Left hindlimb (tissue), 1 donor: ENCODE measurements at places on chromosomes 7 and 10.

- DNase-seq, result no peak
These were observed 159.7 kb upstream of the PLXDC2 start for GRCh38 chr10:19656420-19657042.

DNA sequence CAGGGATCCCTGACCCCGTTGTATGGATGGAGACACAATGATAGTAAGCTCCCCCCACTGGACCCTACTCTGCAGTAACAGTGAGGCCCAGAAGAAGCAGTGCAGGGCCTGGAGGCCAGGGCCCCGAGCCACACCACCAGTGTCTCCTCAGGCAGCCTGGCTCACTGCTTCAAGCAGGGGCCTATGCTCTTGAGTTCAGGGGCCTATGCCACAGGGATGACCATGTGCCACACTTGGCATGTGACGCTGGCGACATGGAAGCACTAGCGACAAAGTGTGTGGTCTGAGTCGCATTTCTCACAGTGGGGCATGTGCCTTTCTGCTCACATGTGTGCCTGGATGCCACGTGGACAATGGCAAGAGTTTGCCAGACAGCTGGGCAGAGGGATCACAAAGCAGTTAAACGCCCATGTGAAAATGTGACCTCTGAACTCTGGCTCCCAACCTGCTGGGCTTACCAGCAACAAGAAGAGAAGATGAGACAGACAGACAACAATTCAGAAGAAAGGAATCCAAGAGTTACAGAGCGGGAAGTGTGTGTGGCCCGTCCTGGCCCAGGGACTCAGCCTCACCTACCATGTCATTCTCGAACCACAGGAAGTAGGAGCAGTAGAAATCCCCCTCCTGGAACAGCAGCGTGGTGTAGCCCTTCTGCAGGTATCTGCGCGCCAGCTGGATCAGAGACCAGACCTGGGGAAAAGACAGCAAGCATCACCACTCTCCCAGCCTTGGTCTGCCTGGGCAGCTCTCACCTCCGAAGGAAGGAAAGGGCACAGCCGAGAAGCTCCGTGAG, 4.7 kb upstream of the PYROXD2 start:
- no peak for DNase-seq

DNA sequence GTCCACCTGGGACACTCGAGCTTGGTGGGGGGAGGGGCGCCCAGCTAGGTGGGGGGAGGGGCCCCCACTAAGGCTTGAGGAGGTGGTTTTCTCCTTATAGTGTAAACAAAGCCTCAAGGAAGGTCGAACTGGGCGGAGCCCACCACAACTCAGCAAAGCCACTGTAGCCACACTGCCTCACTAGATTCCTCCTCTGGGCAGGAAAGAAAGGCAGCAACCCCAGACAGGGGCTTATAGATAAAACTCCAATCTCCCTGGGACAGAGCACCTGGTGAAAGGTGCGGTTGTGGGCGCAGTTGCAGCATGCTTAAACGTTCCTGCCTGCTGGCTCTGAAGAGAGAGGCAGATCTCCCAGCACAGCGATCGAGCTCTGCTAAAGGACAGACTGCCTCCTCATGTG, 133.1 kb downstream of the SNX13 start:
- no peak for DNase-seq

DNA sequence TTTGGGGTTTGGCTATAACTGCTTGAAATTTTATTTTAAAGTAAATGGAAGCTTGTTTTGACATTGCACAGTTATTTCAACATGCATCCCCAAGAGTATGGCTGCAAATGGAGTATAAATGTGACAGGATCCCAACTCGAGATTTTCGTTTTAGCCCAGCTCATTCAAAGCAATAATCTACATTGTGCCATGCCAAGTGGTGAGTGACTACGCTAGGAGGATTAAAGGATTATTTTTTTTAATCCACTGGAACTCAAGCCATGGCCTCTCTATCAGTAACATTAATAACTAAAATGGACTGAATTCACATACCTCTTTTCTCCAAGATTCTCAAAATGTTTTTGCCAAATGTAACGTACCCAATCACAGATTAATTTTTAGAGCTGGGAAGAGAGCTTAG, 60.6 kb upstream of the AUTS2 start:
- DNase-seq, result no peak

GRCh38 chr10:95635319-95635733, 21.2 kb downstream of the ALDH18A1 start:
- DNase-seq, result no peak

DNA sequence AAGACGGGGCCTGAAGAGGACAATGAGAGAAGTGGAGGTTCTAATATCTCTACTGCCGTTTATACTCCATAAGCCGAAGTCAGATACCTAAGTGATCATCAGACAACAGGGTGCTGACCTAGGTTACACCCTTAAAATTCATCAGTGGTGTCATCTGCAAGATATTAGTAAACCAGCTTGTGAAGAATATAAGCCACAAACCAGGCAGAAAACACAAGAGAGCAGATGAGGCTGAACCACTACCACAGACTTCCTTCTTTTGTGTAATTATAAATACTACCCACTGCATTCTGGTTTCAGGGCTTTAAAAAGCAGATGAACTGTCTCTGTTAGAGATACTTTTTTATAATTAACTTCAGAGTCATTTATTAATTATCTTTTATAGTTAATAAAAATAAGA, 69.0 kb upstream of the LRRC17 start:
- no peak for DNase-seq

- DNase-seq, result no peak
These were observed 62.6 kb downstream of the ADK start for GRCh38 chr10:74213571-74214162.

- DNase-seq, result no peak
These were observed 72.9 kb upstream of the NEBL start for GRCh38 chr10:20970044-20970443.

GRCh38 chr7:110281362-110281761, 809.6 kb upstream of the LRRN3 start:
- DNase-seq, result no peak

- DNase-seq, result no peak
These were observed 54.8 kb downstream of the MKI67 start for GRCh38 chr10:128071417-128071782.

DNA sequence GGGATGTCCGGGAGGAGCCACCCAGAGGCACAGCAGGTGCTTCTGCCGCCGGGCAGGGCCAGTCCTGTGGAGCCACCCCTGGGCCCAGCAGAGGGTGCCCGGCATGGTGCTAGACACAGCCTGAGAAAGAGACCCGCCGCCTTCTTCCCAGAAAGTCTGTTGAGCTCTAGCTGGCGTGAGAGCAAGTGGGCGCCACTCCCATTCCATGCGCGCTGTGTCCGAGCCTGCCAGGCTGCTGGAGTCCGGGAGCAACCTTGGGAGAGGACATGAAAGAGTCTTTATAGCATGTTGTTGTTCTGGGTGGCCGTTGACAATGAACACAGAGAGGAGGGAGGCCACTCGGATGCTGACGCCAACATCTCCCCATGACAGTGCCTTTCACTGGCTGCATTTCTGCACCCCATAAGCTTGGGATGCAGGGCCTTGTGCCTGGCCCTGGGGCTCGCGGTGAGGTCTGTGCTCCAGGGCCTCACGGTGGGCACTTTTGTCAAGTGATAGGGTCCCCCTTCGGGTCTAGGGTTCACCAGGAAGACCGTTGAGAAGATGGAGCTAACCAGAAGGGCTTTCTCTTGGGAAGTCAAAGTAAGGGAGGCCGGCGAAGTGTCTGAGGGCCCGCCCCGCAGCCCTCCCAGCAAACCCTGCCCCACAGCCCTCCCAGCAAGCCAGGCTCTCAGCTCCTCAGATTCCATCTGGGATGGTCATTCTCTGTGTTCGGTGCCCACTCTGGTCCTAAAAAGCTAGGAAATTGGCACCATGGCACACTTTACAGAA, 47.3 kb downstream of the NKX6-2 start:
- DNase-seq, result no peak

DNA sequence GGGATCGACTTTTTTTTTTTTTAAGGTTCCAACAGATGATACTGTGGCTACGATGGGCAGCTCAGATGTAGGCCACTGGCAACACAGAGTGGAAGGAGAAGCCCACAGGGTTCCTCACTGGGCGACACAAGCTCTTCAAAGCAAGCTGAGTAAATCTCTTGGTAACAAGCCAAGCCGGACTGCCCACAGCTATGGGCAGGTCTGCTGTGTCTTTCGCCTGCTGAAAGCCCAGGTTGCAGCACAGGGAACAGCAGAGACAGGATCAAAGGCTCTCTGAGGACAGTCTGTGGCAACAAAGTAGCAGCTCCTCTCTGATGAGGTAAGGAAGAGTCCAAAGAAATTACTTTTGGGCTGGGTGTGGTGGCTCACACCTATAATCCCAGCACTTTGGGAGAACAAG, 83.6 kb downstream of the KCNMA1 start:
- DNase-seq, result no peak

DNA sequence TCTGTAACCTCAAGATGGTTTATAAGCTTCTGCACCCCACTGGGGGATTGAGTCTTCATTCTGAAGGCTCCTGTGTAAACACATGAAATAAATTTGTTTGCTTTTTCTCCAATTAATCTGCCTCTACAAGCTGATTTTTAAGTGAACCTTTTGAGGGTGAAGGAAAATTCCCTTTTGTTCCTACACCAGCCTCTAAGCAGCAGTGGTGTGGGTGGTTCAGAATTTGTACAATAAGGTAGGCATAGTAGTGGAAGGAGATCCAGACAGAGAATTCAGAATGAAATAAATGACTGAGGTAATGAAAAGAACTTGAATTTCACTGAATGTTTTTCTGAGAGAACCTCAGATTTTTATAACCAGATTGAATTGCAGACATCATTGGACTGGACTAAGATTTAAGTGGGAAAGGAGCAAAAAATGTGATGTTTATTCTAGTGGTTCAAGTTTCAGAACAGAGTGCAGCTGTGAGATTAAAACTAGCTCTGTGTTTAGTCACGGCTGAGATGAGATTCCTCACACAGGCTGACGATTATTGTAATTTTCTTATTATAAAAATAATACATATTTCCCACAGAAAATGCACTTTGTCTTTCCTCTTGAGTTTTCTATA, 1162.2 kb downstream of the TYW1 start:
- no peak for DNase-seq

- DNase-seq, result no peak
These were observed 272.7 kb downstream of the KLF6 start for GRCh38 chr10:3512263-3512662.

GRCh38 chr10:71597821-71598498, 121.6 kb downstream of the C10orf105 start:
- DNase-seq, result no peak

DNA sequence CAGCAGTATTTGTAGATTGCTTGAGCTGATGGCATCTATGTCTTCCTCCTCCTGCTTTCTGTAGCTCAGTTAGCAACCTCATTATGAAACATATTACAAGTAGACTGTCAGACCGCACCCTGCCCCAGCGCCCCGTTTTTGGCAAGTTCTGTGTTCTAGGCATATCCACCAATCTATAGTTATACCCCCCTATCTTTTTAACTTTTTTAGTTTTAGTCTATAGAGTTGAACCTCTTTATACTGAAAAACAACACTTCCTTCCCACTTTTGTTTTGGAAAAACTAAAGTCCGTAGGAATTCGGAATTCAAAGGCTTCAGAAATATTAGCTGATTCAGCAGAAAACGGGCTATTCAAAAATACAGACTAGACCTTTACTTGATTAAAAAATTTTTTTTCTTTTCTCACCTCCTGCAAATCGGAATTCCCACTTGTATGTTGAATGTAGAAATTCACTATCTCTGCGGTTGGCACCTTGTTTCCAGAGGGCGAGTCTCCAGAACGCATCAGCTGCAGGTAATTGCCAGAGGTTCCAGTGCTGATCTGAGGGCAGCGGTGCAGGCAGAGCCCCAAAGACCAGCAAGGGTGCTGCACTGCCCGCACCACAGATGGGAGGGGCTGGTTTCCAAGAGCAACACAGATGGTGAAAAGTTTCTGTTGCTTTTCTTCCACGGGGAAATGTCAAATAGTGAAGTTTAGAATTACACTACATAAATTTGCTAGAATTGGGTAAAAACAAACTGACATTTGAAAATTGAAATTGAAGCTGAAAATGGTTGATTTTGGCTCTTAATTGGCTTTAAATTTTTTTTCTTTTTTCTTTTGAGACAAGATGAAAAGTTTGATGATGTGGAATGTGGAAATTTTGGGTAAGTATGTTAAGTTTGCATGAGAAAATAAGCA, 2.2 kb upstream of the FZD8 start:
- DNase-seq, result peak; percentile 57

DNA sequence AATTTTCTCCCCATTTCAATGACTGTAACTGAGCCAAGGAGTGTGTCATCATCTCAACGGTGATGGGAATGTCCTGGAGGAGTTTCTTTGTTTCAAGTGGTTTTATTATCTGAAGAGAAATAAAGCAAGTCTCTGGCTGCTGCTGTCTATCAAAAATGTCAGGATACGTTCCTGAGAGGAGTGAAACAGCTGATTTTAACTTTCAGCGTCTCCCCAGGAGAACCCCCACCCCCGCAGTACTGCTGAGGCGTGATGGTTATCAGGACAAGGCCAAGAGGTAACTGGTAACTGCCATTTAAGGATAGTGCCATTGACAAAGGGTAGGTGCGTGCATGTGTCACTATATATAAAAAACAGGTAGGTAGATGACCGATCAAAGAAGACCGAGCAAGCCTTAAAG, 70.3 kb upstream of the LRGUK start:
- no peak for DNase-seq

DNA sequence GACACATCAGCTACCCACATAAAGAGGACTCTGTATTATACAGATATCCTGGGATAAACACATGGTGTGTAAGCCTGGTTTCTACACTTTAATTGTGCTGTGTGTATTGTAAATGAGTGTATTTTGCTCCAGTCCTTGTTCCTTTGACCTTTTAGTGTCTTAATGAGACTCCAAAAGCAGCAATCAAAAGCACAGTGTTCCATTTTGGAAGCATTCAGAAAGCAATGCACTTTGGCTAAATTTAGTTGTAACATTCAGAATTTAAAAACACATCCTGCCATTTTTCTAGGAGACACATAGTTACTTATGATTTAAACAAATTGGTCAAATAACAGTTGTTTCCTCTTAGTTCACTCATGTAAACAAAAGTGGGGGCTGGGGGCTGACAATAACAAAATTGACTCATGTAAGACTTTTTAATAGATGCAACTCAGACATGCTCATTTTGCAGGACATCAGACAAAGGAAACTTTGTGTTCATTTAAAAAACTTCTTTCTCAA, 122.2 kb downstream of the GPR37 start:
- DNase-seq, result no peak

GRCh38 chr10:12027539-12027938, 15.1 kb downstream of the UPF2 start:
- no peak for DNase-seq

DNA sequence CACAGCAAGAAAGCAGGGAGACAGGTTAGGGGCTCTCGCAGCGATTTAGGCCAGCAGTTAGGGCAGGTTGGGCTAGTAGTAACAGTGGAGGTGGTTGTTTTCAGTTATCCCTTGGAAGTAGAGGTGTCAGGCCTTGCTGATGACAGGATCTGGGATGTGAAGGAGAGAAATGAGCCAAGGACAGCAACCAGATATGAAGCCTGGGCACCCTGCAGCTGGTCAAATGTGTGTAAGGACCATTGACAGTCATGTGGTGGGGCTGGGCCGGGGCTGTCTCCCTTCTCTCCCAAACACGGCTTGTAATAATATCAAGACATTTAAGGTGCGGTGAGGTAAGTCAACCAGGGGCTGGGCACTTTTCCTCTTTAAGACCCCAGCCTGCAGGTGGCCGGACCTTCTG, 112.5 kb upstream of the IGFBP3 start:
- DNase-seq, result no peak

- no peak for DNase-seq
These were observed 22.6 kb downstream of the DYDC1 start for GRCh38 chr10:80333983-80334382.

- DNase-seq, result no peak
These were observed 284.2 kb downstream of the PRPF18 start for GRCh38 chr10:13871011-13871410.
